H1 (cell line): ENCODE measurements at places on chromosomes 2 and 18. TPM values are rescaled to one million over a fixed set of nuclear protein-coding genes. Genes with fewer than 3 reads are reported as not detected.

GALNT14 gene
- 10.3 and 13.7 TPM in 2 replicates for total RNA-seq

LYPD6 gene
- total RNA-seq = 8.8 and 8.9 TPM in 2 replicates

HTRA2 gene
- total RNA-seq = 21.6 and 24.6 TPM in 2 replicates

DSC1 gene
- not detected in 2 replicates for total RNA-seq

TFPI gene
- total RNA-seq = 6.8 and 7.1 TPM in 2 replicates
